ENCODE measurements at places on chromosomes 1 and 21. TPM values are rescaled to one million over a fixed set of nuclear protein-coding genes. Genes with fewer than 3 reads are reported as not detected.

The PROK1 gene
- total RNA-seq = 0.18 TPM

The SYNC gene
- total RNA-seq = 14.5 TPM

GRCh38 chr1:6414443-6414844 lies 5.3 kb downstream of the HES2 start:
- no peak for DNase-seq

DNA sequence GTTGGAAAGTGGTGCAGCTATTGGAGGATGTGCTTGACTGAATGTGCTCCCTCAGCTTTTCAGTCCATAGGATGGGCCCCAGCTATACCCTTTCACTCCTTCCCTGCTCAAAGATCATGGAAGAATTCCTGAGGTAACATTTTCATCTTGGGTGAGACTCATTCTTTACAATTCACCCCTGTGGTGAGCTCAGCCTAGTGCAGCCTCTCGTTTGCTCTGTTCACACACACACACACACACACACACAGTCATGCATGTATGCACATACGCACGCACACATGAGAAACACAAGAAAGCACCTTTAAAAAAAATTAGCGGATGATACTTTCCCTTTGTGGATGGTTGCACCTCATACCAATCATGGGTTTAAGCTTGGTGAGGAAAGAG lies 25.8 kb downstream of the CCN1 start:
- DNase-seq = no peak

- no peak for DNase-seq
These were observed 5.8 kb upstream of the KIAA0040 start for GRCh38 chr1:175198332-175198731.

- no peak for DNase-seq
These were observed 33.3 kb downstream of the FBXO2 start for GRCh38 chr1:11620924-11621323.

- no peak for DNase-seq
These were observed 70.0 kb downstream of the BCAR3 start for GRCh38 chr1:93611668-93612067.

DNA sequence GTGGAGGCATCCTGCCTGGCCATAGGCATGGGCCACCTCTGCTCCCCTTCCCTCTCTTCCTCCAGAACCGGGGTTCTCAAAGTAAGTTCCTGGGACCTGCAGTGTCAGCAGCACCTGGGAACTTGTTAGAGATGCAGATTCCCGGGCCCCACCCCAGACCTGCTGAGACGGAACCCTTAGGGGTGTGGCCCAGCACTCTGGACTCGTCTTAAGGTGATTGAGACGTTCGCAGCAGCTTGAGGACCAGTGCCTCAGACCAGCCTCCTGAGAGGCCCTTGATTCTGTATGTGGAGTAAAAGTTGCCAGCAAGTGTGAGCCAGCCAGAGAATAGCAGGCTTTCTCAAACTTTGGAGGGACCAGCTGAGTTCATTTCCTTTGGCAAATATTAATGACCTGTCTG lies 14.2 kb downstream of the COQ8A start:
- no peak for DNase-seq
